ENCODE measurements at places on chromosomes 12 and 14.

DNA sequence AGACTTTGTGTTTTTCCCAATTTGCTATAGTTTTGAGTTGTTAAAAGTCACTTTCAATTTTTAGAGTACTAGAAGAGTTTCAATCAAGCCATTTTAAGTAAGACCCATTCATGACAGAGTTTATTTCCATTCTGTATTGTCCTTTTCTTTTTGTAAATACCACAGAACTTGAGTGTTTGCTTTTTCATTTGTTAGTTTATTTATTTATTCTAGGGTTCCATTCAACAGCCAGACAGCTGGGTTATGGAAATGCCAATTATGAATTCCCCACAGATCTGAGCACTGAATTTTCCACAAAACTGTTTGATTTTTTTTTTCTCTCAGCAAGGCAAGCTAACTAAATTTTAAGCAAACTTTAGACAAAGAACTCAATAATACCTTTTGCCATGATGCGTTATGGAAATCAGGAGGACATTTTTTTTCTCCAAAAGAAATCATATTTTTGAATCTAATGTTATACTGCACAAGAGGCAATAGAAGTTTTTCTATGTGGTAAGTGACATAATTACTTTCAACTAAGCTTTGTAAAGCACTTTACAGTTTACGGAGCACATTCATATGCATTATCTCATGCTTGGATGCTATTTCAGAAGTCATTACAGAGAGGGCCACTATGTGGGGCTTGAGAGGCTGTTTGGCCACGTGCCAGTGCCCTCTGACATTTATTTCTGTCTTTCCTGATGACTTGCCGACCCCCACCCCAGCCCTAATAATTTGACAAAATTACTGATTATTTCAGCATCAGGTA is 181.5 kb downstream of the VRK1 start:
- DNase-seq = no peak

DNA sequence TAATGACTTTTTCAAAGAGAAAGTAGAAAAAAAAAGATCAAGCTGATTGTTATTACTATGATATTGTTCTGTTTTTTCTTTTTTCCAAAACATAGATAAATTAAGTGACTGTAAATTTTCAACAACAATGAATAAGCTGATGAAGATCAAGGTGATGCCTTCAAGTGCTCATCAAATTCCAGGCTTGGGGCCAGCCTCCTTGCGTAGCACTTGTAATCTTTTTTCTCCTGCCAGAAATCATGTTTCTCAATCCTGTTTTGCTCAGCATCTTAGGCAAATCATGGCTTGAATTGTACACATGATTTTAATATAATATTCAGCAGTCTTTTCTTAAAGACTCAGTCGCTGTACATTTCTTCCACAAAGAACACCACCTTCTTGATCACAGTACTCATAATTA is 333.2 kb downstream of the NPAS3 start:
- DNase-seq = no peak

- no peak for DNase-seq
These were observed 8.6 kb downstream of the NANOG start for GRCh38 chr12:7797698-7798398.

- DNase-seq = no peak
These were observed 101.1 kb downstream of the RGS6 start for GRCh38 chr14:72033365-72033764.

GRCh38 chr12:40152783-40153383 is 47.0 kb upstream of the SLC2A13 start:
- peak; percentile 67 for DNase-seq

GRCh38 chr12:1607940-1608712 is 13.7 kb upstream of the FBXL14 start:
- DNase-seq = no peak

DNA sequence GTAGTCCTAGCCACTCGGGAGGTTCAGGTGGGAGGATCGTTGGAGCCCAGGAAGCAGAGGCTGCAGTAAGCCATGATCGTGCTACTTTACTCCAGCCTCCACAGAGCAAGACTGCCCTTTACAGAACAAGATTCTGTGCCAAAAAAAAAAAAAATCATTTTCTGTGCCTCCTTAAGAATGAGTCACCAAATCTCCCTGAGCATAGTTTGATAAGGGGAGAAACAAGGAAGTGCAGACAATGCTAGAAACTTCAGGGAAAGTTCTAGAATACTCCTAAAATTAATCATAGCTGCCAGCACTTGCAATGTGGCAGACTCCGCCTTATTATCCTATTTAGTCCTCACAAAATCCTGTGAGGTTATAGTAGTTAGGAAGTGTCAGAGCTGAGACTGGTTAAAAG is 74.5 kb downstream of the KCNK10 start:
- DNase-seq = no peak

DNA sequence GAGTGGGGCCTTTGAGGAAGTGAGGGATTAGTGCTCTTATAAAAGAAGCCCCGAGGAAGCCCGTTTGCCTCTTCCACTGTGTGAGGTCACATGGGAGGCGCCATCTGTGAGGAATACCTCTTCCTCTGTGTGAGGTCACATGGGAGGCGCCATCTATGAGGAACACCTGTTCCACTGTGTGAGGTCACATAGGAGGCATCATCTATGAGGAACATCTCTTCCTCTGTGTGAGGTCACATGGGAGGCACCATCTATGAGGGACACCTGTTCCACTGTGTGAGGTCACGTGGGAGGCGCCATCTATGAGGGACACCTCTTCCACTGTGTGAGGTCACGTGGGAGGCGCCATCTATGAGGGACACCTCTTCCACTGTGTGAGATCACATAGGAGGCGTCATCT is 69.7 kb downstream of the SLC24A4 start:
- no peak for DNase-seq

- no peak for DNase-seq
These were observed 94.7 kb downstream of the TMTC2 start for GRCh38 chr12:82781309-82781997.

DNA sequence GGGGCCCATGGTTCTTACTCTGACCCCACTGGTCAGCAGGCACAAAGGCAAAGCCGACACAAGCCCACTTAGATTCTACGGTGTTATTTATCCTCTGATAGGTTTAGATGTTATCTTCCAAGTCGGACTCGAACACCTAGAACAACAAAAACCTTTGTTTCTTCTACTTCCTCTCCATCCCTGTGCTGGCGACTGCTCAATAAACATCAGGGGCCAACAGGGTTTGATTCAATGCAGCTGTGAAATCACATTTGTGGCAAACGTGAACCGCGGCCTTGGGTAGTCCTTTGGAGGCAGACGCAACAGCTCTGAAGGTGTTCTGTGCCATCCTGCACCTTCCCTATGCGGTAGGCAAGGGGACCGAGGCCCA is 87.2 kb downstream of the CHGA start:
- DNase-seq = no peak

- DNase-seq = no peak
These were observed 206.0 kb upstream of the DCN start for GRCh38 chr12:91388573-91388972.

- DNase-seq = no peak
These were observed 266.4 kb downstream of the KCNH5 start for GRCh38 chr14:62778852-62779251.

DNA sequence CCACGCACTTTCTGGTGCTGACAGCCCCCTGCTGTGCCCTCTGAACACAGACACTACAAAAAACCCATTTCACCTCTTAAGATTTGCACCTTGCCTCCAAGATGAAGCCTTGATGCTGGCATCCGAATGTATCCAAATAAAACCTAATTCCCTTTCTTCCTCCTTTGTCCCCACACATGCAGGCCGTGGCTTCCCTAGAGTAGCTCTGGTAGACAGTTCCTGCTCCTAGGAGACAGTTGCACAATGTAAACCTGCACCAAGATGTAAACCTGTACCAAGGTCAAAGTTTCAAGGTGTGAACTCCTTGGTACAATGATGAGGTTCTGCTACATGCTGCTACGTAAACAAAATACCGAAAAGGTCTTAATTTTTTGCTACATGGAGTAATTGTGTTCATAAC is 625 bp upstream of the ABHD12B start:
- DNase-seq = no peak

DNA sequence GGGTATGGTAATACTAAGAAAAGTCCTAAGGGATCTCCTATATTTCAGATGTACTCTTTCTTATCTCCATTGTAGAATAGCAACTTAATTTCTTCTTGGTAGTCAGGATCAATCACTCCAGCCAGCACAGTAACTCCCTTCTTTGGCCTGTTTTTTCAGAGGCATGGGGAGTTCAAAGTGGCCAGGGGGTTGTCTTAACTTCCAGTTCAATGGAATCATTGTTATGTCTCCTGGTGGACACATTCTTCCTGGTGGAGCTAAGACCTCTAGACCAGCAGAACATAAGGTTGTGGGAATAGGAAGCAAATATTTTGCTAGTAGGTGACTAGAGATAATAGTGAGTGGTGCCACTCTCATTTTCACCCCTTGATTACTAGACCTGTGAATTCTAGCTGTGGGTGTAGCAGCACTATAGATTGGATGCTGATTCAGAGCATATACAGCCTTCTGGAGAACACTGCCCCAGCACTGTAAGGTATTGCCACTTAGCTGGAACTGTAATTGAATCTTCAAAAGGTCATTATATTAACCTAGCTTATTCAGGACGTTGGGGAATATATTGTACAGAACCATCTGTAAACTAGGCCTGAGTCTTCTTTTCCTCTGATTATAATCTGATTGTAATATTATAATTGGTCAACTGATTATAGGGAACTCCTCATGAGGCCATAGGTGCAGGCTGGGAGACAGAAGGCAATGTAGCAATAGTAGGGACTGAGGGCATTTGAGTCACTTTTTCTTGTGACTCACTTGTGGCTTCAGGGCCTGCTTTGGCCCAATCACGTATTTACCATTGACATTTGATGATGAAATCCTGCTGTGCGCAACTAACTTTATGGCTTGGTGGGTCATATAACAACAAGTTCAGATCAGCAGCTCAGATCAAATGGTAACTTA is 60.2 kb upstream of the ATP2B1 start:
- no peak for DNase-seq

DNA sequence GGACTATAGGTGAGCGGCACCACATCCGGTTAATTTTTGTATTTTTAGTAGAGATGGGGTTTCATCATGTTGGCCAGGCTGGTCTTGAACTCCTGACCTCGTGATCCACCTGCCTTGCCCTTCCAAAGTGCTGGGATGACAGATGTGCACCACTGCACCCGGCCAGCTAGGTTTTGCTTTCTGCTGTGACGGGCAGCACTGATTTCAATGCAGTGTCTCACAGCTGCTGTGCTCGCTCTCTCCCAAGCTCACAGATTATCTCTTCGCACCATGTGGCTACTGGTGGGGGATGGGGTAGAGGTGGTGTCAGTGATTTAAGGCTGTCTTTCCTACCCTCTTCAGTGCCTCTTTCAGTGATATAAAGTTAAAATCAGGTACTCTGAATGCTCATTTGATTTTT is 909.1 kb downstream of the TRHDE start:
- peak; percentile 35 for DNase-seq

DNA sequence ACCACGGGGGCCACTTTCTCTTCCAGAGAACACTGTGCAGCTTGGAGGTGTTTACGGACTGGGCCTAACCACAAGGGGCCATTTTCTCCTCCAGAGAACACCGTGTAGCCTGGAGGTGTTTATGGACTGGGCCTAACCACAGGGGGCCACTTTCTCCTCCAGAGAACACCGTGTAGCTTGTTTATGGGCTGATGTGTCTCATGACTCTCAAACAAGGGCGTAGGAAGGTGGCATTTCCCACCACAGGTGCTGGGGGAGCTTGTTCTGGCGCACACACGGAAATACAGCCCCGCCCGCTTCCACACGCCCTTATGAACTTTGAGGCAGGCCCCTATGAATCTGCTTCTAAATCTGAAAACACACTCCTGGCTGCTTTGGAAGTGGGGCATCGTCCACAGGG is 174.6 kb upstream of the SFSWAP start:
- no peak for DNase-seq

DNA sequence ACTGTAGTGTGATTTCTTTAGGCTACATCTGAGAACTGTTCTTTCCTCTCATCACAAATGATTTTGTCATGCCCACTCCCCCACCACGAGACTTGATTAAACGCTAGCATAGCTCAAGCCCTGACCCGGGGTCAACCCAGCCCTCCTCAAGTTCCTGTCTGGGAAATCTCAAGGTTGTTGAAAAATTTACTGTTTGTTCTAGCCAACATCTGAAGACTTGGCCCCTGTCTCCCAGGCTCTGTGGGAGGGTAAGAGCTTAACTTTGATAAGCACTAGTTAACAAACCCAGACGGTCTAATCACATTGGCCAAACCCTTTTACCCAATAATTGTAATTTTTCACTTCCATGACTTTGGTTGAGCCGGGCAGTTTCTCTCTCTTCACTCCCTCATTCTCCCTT is 86.2 kb upstream of the AMIGO2 start:
- no peak for DNase-seq

DNA sequence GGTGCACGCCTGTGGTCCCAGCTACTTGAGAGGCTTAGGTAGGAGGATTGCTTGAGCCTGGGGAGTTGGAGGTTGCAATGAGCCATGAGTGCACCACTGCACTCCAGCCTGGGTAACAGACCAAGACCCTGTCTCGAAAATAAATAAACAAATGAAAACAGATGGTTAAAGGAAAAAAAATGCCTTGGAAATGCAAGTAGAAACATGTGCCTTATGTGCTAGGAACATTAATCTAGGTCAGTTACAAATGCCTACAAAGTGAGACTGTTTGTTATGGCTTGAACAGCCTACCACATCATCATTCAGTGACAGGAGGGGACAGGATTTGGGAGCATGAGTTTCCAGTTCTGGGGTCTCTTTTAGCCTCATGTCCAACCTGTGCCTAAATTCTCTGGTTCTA is 52.4 kb upstream of the BCAT1 start:
- DNase-seq = no peak

GRCh38 chr12:6115389-6115788 is 9.1 kb downstream of the VWF start:
- DNase-seq = no peak

Measured in MM.1S (cell line).